ENCODE measurements at places on chromosomes 2 and 18.

GRCh38 chr2:37851828-37852584 is 73.1 kb upstream of the RMDN2 start:
- DNase-seq, result peak; percentile 51

DNA sequence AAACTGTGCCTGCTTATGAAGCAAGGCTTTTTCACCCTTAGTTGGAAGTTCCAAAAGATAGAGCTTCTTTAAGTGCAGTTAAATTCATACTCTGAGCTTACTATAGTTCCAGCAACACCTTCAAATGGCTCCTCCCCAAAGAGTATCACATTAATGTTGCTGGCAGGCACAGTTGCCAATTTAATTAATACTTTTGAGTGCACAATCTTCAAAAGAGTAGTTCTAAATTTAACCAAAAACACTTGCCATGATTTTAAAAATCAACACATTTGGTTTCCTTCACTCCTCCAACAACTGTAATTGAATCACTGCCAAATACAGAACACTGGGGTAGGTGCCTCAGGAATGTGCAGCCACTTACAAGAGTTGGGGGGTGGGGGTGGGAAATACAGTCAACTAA is 150.6 kb upstream of the UBE2E3 start:
- DNase-seq, result peak; percentile 5

- DNase-seq, result no peak
Measured at GRCh38 chr2:86393521-86394491, 47.4 kb upstream of the KDM3A start.

GRCh38 chr2:86044045-86044444 is 61.6 kb downstream of the POLR1A start:
- no peak for DNase-seq

GRCh38 chr2:188931361-188931760 is 42.8 kb upstream of the COL3A1 start:
- peak; percentile 25 for DNase-seq

DNA sequence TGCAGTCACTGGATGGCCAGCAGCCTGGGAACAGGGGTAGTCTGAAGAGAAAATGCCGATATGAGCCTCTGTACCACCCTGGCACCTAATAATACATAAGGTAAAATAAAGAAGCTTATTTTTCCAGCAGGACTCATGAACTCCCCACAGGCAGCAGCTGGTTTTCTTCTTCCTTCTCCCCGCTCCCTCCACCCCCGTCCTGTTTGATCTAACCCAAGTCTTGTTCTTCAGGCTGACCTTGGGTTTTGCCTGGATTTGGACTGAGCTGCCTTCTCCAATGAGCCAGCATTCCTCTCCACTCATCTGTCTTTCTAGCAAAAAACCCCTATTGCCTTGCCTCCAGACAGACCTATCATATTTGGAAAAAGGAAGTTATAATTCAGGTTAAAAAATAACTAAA is 111.8 kb downstream of the CELF4 start:
- DNase-seq, result no peak

GRCh38 chr2:62452701-62453454 is 53.1 kb downstream of the TMEM17 start:
- no peak for DNase-seq

GRCh38 chr2:228522276-228522675 is 340.8 kb upstream of the SPHKAP start:
- DNase-seq, result peak; percentile 25

DNA sequence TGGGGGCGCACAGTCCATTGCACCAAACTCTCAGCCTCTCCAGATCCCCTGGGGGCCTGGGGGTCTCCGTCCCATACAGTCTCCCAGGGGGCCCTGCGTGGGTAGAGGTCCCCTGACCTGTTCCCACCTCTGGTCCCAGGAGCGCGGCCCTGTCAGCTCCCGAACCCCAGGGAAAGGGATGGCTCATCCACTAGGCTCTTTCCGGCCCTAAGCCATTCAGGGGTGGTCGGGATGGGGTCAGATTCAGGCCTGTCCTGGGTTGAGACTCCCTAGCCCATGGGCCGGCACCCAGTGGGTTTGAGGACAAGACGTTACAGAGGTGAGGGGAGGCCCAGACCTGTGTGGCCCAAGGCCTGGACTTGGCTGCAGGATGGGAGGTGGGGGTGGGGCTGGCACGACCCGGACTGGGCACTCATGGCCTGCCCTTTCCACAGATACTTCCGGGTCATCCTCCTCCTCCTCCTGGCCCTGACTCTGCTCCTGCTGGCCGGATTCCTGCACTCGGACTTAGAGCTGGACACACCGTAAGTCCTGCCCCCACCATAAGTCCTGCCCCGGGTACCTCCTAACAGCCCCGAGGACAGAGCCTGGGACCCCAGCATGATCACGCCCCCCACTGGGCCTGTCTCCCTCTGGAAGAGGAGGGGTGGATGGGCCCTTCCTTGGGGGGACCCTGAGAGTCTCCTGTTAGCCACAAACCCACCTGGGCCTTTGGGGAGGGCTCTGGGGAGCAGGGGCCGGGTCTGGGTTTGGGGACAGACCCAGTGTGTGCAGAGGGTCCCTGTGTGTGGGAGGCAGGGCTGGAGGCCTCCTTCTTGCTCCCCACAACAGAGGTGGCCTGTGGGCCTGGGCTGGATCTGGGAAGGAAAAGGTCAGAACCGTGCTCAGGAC is 10.1 kb upstream of the NEU4 start:
- no peak for DNase-seq

- no peak for DNase-seq
Measured at GRCh38 chr2:74984947-74985637, 26.6 kb downstream of the POLE4 start.

DNA sequence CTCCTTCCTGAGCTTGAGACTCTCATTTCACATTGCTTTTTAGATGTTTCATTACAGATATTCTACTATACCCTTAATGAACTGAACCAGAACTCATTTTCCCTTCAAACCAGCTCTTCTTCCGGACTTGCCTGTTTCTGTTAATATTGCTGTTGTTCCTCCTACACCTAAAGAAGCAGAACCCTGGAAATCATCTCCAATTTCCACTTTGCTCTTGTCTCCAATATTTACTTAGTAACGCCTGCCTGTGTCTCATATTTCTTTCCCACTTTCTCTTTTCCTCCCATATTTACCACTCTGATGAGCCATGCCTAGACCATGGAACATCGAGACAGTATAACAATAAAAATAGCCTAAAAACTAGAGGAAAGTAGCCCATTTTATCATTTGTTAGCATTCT is 17.9 kb upstream of the GMCL1 start:
- no peak for DNase-seq

DNA sequence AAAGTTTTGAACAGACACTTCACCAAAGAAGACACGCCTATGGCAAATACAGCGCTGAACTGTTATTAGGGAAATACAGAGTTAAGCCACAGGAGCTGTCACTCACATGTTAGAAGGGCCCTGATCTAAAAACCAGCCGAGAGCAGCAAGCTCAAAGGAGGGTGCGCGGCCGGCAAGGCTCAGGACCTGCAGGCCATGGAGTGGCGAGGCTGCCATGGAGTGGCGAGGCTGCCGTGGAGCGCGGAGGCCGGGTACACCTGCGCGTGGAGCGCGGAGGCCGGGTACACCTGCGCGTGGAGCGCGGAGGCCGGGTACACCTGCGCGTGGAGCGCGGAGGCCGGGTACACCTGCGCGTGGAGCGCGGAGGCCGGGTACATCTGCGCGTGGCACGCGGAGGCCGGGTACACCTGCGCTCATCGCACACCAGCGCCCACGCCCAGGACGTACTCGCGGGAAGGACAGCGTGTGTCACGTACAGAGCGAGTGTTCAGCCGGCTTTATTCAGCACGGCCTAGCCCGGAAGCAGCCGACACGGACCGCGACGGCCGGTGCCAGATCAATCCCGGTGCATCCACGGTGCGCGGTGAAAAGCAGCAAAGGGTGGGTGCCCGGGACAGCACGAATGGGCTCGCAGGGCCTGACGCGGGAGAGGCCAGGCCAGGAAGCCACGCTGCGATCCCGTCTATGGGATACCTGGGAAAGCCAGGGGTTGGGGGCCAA is 68.8 kb downstream of the SLC66A2 start:
- DNase-seq, result no peak

DNA sequence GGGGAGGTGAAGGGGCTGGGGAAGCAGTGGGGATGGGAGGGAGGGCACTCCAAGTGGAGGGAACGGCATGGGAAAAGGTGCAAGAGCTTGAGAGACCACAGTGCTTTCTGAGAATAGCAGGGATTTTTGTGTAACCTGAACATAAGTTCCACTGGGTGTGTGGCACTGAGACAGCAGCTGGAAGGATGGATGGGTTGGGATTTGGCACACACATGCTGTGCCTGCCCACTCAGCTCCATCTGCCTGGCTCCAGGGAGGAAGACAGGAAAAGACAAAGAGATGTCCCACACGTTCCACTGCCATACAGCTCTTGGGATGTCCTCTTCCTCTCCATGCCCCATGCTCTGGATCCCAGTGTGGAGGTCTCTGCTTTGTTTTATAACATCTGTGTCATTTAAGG is 114.1 kb upstream of the TEX51 start:
- DNase-seq, result no peak

- no peak for DNase-seq
Measured at GRCh38 chr2:225009768-225010167, 32.5 kb downstream of the DOCK10 start.

DNA sequence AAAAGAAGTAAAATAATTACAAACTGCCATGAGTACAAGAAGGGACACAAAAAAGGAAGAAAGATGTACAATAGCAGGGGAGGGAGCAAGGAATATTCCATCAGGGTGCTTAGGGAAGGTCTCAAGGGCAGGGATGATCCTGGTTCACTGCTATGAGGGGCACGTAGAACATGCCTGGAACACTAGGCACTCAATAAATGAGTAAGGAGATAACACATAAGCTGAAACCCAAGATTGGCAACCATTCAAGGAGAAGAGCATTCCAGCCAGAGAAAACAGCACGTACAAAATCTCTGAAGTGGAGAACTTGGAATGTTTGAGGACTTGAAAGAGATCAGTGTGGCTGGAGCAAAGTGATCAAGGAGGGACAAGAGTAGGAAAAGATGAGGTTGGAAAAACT is 103.2 kb downstream of the FAM161A start:
- peak; percentile 64 for DNase-seq

GRCh38 chr18:24878289-24878688 is 417.9 kb downstream of the HRH4 start:
- peak; percentile 62 for DNase-seq

GRCh38 chr2:172561270-172561669 is 5.4 kb downstream of the PDK1 start:
- no peak for DNase-seq

GRCh38 chr2:59184276-59185020 is 943.3 kb upstream of the FANCL start:
- peak; percentile 21 for DNase-seq

DNA sequence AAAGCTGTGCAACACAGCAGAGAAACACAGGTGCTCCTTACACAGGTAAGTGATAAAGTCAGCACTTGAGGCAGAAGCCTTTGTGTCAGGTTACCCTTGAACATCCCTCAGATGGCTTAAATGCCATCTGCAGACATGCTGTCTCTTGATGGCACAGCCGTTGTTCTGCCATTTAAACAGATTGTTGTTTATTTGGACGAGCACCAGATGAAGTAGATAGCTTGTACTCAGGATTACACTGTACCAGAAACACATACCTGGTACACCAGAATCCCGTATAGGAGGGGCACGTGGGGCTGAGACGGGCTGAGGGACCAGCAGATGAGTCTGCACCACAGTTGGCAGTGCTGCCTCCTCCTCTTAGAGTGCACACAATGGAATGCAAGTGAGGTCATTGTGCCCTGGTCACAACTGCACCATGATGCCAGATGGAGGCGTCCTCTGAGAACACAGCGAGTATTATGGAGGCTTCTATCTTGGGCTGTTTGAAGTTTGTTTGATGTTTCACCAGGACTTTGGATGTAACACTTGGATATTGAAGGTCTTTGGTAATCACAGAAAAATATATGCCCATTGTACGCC is 143.0 kb downstream of the TANC1 start:
- no peak for DNase-seq

GRCh38 chr18:23814991-23815614 is 125.8 kb downstream of the LAMA3 start:
- DNase-seq, result no peak

- no peak for DNase-seq
Measured at GRCh38 chr2:239502430-239503186, 101.8 kb upstream of the HDAC4 start.

GRCh38 chr2:120355780-120356266 is 9.9 kb downstream of the INHBB start:
- DNase-seq, result no peak

DNA sequence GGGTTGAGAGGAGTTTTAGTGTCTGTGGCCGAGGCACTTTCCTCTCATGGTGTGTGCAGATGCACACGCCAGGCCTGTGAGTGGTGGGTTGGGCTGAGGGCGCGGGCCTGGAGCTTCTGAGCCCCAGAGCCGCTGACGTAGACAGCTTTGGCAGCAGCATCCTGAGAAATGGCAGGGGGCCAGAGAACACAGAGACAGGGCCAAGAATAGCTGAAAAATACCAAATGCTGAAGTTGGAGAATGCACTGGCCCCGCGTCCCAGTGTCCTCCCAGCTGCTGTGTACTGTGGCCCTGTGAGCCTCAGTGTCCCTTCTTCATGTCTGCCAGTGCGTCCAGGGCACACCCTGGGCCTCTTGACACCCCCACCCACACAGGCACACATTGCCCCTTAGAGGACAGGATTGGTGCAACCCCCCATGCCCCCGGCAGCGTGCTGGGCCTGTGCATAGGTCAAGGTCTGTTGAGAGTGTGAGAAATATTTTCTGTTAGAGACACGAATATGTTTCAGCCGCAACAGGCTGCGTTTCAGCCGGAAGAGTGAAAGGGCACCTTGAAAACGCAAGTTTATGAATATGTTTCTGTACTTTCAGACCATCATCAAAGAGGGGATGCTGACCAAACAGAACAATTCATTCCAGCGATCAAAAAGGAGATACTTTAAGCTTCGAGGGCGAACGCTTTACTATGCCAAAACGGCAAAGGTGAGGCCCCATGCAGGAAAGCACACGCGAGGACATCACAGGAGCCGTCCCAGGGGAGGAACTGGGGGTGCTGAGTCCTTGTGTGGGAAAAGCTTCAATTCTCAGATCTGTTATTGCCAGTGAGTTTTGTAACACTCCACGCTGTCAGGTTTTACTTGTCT is 33.6 kb downstream of the DGKD start:
- peak; percentile 93 for DNase-seq

DNA sequence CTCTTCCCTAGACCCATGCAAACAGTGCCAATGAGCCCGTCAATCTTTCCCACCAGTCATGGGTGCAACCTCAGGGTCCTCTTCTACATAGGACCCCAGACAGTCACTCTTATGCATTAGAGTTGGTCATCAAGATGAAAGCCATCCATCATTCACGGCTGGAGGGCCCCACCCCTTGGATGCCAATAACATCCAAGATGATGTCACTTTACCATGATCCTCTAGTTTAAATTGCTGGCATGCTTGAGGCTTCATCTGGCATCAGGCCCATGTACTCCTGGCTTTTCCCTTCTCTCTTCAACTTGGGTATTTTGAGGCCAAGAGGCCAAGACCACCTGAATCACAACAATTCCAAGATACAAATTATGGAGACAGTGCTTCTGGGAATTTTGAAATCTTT is 91.1 kb upstream of the MAPK4 start:
- no peak for DNase-seq

Measured in fibroblast of skin of right quadriceps (primary cell).